ENCODE measurements at places on chromosomes 12 and 14. TPM values are rescaled to one million over a fixed set of nuclear protein-coding genes. Genes with fewer than 3 reads are reported as not detected.
A peak's percentile ranks its signal among the peaks of the same experiment; 100 is the strongest.

Gene GYS2
- not detected for total RNA-seq

Gene C14orf132
- total RNA-seq: 12.3 TPM

Gene GPR68
- total RNA-seq: 0.23 TPM

Gene TCL1B
- 0.93 TPM for total RNA-seq

Gene BATF
- not detected for total RNA-seq

Gene MYF6
- total RNA-seq: not detected

Gene ZDHHC22
- total RNA-seq: 1.9 TPM

Gene OR6S1
- not detected for total RNA-seq

Gene ARHGAP9
- total RNA-seq: 1.6 TPM

Gene NRXN3
- total RNA-seq: 16.8 TPM

Gene KICS2
- 7.0 TPM for total RNA-seq

Gene KRT73
- total RNA-seq: not detected

Gene ACOT4
- total RNA-seq: 0.46 TPM

Gene ACAD10
- total RNA-seq: 42.6 TPM

Gene APPL2
- total RNA-seq: 35.2 TPM

DNA sequence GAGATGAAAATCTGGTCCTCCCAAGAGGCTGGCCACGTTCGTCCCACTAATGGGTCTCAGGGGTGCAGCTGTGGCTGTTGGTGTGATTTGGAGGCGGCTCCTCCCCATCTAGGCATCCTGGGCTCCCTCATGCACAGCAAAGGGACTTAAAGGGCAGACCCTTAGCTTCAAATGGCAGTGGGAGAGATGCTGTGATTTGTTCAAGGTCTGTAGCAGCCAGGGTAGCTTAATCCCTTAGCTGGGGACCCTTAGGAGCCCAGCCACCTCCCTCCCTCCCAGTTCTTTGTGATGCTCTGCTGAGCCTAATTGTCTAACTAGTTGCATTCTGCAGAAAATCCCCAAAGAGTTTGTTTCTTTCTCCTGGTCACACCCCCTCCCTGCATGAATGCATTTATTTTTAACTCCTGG lies 18.3 kb downstream of the DYRK4 start:
- DNase-seq: no peak

DNA sequence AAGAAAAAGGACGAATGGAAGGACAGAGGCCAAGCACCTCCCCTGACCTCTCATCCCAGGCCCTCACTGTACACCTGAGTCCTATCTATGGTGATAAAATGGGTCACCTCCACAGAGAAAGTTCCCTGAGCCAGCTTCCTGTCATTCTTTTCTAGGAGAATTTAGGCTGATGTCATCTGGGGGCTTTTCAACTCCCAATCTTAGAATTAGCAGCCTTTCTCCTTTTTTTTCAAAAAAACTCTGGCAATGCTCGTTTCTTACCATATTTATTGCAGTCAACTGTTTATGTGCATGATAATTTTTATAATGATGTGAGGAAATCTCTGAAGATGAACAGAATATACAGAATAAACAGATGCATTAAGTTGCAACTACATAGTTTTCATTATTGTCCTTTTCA lies 177.6 kb downstream of the SNAPC1 start:
- no peak for DNase-seq

DNA sequence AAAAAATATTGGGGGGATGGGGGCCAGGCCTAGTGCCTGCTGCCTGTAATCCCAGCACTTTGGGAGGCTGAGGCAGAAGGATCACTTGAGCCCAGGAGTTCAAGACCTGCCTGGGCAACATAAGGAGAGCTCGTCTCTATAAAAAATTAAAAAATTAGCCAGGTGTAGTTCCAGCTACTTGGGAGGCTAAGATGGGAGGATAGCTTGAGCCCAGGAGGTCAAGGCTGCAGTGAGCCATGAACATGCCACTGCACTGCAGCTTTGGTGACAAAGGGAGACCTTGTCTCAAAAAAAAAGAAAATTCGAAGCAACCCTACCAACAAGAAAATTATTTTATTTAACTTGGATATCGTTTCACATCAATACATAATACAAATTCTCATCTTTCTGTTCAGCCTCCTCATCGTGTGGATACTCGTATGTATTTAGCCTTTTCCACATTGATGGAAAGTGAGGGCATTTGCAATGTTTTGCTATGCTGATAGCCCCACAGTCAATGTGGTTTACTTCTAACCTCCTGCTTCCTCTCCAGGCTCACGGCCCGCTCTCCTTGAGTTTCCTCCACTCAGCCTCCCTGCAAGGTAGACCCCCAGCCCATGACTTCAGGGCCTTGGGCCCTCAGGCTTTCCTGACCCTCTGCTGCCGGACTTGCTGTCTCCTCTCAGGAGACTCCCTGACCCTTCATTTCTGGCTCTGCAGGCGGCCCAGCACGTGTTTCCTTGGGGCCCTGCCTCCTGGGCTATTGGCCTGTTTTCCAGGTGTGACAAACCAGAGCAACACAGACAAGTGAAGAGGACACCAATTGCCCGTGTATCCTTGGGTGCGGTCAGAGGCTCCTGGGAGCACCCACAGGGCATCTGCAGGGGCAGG lies 54.8 kb downstream of the NFKBIA start:
- peak; percentile 63 for DNase-seq

- no peak for DNase-seq
Observed at GRCh38 chr12:49907352-49907751, 3.7 kb upstream of the FAIM2 start.

GRCh38 chr12:88893801-88894200 lies 313.5 kb upstream of the KITLG start:
- DNase-seq: no peak

DNA sequence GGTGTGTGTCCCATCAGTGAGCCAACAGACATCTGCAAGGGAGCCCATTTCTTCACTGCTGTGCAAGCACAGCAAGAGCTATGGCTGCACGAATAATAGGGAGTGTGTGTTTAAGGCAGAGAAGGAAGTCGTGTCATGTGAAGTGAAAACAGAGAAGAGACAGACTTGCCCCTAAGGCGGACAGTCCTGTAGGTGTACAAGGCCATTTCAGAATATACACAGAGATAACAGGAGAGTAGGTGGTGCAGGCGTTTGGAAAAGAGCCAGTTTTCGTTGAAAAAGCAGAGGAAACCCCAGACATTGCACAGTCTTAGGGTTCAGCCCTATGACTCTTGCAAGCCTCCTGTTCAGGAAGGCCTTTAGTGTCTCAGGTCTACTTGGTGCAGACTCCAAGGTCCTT lies 46.3 kb upstream of the RNU6-8 start:
- no peak for DNase-seq

- DNase-seq: peak; percentile 93
Observed at GRCh38 chr12:69415471-69416275, 54.5 kb upstream of the FRS2 start.

GRCh38 chr12:67152451-67152850 lies 116.7 kb upstream of the CAND1 start:
- no peak for DNase-seq

DNA sequence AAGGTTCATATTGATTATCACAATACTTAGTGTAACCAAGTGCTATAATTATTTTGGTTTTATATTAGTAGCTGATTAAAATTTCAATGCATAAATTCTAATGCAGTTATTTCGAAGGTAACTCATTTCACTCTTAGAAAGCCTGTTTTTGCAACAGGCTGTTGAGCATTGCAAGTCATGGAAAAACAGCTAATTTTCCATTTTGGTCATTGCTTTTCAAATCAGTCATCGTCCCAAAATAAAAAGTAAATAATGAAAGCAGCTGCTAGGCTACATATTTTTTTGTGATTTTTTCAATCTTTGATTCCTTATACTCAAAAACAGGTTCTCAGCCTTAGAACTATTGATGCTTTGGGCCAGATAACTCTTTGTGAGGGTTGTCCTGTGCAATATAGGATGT lies 22.9 kb downstream of the VEZT start:
- DNase-seq: no peak

DNA sequence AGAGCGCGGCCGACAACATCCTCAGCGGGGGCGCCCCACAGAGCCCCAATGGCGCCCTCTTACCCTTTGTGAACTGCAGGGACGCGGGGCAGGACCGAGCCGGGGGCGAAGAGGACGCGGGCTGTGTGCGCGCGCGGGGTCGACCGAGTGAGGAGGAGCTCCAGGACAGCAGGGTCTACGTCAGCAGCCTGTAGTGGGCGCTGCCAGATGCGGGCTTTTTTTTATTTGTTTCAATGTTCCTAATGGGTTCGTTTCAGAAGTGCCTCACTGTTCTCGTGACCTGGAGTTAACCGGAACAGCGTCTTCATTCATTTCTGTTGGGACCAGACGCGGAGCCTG lies 103.8 kb upstream of the FKBP4 start:
- DNase-seq: peak; percentile 91

- no peak for DNase-seq
Observed at GRCh38 chr12:105911966-105912365, 226.8 kb downstream of the NUAK1 start.

DNA sequence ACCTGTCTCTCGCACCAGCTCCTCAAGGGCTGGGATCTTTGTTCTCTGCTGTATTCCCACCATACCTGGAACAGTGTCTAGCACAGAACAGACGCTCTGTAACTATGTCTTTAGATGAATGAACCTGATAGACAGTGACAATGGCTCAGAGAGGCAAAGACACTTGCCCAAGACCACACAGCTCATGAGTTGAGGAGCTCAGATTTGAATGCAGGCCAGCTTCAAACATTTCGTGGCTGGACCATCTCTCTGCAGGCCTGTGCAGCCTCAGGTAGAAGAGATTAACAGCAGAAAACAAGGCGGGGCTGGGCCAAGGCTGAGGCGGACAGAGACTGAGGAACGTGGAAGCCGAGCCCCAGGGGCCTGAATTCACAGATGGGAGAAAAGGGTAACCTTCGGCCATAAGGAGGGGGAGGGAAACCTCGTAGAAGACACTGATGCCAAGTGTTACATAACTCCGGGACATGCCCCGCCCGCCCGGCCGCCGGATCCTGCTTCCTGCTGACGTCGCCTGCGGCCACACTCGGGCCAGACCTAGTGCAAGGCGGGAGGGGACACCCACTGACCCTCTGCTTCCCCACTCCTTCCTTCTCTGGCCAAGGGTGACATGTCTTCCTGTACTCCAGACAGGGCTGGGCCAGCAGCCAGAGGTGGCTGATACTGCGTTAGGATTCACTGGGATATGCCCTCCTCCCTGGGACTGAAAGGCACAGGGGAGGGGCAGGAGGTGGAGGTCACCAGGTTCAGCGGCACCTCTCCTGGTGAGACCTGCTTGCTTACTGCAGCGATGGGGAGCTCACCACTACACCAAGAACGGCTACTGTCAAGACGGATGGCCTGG lies 86.8 kb downstream of the RFLNA start:
- DNase-seq: no peak

DNA sequence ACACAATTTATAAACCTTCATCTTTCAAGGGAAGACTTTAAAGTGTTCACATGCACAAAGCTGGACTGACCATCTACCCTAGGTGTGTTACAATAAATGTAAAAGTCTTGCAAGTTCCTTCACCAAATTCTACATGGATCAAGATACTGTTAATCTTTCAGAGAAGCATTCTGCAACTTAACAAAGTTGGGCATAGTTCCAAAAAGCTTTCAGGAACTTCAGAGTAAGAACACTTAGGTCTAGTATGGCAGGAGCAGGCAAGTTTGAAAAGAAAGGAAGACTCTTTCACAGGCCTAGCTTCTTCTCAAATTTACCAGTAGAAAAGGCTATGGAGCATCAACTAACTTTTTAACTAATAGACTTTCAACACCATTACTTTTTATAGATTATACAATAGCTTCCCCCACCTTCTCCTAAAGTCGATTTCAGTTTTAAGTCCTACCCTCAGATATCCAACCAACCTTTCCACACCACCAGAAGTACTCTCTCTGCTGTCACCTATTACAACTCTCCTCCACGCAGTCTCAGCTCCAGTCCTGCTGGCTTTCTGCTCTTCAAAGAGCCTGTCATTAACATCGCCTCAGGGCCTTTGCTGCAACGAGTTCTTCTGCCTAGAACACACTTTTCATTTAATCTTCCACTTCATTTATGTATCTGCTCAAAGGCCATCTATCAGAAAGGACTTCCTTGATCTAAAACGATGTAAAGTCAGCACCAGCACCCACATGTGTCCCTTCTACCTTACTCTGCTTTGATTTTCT lies 333.9 kb downstream of the CEP128 start:
- DNase-seq: no peak

DNA sequence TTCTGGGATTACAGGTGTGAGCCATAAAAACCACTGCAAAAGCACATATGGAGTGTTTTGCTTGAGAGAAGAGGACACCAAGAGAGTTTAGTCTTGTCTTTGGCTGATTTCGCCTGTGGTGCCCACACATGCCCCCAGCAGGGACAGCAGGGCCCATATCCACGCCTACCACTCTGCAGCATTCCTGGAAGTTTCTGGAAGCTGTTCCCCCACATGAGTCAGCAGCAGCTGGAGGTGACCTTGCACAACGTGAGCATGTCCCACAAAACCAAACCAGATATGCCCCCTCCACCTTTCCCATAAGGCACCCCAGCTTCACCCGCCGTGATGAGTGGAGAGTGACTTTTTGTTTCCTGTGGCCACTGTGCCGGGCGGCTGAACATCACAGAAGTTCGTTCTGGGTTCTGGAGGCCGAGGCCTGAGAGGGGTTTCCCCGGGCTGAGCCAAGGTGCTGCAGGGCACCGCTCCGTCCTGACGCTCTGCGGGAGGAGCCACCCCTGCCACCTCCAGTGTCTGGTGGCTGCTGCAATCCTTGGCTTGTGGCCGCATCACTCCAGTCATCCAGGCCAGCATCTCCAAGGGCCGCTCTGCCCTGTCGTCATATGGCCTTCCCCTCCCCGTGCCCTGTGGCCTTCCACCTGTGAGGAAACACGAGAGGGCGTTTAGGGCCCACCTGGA lies 4.7 kb downstream of the ASPG start:
- no peak for DNase-seq

GRCh38 chr12:124388679-124389137 lies 93.8 kb downstream of the RFLNA start:
- peak; percentile 95 for DNase-seq

GRCh38 chr12:5379749-5380496 lies 52.0 kb upstream of the NTF3 start:
- DNase-seq: peak; percentile 38

DNA sequence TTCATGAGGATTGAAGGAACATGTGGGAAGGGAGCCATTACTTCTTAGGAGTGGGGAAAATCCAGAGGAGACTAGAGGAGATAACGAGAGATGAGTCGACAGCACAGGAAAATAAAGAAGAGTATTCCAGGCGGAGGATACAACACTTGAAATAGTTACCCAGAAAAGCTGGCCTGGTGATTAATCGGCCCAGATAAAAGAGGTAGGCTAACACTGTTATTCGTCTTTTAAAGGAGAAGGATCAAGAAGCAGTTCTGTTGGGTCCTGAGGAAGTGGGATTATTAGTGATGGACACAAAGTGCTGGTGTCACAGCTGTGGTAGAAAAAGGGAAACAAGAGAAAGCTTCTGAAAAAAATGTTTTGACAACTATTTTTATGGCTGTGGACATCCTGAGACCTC lies 425.3 kb downstream of the ZFP36L1 start:
- DNase-seq: no peak
